ENCODE measurements at places on chromosomes 1 and 21.

- no peak for DNase-seq
Measured at GRCh38 chr1:110774398-110774797, 98.5 kb upstream of the CD53 start.

- no peak for DNase-seq
Measured at GRCh38 chr1:34770891-34771504, 10.0 kb upstream of the GJB3 start.

- no peak for DNase-seq
Measured at GRCh38 chr1:39829791-39830533, 41.3 kb upstream of the BMP8B start.

- no peak for DNase-seq
Measured at GRCh38 chr1:232276651-232277050, 353.3 kb downstream of the SIPA1L2 start.

DNA sequence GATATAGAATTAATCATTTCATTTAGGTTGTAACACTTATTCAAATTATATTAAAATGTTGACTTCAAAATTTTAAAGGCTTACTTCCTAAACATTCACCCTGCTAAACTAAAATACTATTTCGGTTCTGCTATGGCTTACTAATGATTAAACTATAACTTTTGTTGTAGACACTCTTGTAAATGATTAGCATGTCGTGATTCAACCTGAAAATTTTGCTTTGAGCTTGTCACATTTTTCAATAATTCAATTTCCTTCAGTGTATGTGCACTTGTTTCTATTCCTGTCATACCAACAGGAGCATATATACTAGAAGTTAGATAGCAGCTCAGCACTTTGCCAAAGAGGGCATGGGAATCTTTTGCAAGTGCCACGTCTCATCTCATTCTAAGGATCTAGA, 1018.8 kb downstream of the AMY1C start:
- DNase-seq, result no peak

DNA sequence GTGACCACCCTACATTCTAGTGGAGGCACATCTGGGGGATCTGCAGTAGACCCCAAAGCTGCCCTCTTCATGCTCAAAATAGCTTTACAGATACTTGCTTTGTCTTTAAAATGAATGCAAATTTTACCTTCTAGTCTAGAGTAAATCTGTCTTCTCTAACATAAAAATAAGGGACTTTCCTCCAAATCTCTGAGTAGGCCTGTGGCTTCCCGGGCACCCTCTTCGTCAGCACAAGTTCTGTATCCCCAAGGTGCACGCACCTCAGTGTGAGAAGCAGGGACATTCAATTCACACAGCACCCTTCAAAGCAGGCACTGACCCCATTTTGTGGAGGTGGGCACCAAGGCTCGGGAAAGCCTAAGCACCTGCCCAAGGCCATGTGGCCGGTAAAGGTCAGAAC, 19.0 kb downstream of the MEF2D start:
- DNase-seq, result no peak

DNA sequence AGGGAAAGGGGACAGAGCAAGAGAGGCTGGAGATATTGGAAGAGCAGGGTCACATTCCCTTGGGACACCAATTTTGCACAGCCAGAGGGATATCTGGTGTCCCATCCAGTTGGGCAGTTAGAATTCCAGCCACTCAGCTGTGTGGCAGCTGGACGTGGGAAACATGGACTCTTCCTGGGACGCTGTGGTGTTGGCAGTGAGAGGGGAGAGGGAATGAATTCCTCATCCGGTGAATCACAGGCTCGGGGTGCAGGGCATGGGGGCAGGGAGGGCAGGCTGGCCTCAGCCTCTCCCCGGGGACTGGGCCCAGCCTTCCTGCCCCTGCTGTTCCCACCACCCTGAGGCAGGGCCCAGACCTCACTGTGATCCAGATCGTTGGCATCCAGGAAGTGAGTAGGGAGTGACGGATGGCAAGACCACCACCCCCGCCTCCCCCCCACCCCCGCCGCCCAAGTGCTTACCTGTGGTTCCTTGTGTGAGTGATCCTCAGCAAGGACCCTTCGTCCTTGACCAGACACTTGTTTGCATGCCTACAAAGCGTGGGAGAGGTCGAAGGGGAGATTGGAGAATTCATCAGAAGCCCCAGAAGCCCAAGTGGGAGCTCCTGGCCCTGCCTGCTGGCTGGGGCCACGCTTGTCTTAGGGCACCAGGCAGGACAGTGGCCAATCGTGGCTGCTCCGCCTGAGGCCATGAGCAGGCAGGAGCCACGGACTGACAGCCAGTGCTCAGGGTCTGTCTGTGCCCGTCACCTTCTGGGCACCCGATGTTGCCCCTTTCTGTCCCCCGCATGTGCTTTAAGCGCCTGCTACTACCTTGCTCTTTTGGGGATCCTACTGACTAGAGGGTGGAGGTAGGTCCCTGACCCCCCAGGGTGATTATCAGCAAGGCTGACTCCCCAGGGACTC, 8.7 kb downstream of the WNT3A start:
- DNase-seq, result no peak

DNA sequence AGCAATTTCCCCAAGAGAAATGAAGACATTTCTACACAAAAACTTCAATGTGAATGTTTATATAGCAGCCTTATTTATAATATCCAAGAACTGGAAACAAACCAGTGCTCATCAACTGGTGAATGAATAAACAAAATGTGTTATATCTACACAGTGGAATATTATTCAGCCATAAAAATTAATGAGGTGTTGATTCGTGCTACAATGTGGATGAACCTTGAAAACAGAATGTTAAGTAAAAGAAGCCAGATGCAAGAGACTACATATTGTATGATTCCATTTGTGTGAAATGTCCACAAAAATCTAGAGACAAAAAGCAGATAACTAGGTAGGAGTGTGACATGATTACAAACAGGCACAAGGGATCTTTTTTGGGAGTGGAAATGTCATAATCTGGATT, 110.0 kb downstream of the CD247 start:
- no peak for DNase-seq

Measured in T-helper 2 cell treated with Interferon-gamma antibody and Interleukin-4, amounts not matched to agents 5 μg/mL and 100 μg/mL, for 36 hours (primary cell).